ENCODE measurements at places on chromosomes 16 and 17.

DNA sequence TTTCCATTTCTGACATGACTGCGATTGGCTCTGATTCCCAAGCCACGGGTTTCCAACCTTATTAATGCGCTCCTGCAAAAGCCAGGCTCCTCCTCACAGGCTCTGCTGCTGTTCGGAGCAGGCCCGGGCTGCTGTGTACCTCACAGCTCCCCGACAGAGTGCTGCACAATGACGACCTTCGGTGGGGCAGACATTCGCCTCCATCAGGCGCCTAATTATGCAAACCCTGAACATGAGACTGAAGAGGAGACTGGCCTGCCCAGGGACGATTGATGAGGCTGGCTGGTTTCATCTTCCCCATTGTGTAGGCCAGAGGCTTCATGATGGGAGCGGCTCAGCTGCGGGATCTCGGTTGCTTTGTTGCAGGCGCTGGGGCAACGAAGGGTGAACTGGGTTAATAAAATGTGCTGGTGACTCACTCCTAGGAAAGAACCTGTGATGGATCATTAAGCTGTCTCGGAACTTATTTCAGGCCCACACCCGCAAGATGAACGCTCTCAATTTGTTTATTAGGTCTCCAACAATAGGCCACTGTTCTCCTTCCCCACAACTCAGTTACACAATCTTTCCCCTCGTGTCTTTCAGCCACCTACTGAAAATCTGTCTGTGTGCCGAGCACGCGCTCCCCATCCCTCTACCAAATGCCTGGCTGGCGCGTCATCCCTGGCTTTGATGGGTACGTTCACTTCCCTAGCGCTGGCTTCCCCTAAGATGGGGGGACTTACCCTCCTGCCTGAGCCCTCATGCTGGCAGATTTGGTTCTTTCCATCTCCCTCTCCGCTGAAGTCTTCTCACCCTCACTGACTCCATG is 27.2 kb upstream of the TOB1 start:
- no peak for DNase-seq

DNA sequence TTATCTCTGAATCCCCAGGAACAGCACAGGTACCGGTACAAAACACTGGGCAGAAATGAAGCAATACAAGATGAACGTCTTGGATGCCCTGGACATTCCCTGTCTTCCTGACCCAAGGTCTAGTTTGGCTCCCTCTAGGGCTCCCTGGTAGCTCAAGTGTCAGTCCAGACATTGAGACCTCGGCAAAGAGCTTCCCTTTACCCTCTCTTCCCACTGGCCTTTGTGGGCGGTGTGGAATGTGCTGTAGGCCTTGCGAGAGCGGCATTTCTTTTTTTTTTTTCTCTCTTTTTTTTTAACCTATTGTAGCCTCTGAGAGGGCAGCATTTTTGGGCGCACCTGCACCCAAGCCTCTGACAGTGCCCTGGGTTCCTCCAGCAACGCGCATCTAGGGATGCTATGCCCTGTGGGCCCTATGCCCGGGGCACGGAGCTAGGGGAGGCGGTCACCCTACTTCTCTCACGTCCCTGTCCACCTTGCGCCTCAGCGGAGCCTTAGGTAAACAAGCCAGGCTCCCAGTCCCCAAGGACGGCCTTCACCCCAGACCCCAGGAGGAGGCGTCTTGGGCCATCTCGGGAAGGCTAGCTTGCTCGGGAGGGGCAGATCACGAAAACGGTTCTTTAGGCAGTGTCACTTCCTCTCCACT is 1.2 kb upstream of the NFATC3 start:
- DNase-seq, result peak; percentile 51

DNA sequence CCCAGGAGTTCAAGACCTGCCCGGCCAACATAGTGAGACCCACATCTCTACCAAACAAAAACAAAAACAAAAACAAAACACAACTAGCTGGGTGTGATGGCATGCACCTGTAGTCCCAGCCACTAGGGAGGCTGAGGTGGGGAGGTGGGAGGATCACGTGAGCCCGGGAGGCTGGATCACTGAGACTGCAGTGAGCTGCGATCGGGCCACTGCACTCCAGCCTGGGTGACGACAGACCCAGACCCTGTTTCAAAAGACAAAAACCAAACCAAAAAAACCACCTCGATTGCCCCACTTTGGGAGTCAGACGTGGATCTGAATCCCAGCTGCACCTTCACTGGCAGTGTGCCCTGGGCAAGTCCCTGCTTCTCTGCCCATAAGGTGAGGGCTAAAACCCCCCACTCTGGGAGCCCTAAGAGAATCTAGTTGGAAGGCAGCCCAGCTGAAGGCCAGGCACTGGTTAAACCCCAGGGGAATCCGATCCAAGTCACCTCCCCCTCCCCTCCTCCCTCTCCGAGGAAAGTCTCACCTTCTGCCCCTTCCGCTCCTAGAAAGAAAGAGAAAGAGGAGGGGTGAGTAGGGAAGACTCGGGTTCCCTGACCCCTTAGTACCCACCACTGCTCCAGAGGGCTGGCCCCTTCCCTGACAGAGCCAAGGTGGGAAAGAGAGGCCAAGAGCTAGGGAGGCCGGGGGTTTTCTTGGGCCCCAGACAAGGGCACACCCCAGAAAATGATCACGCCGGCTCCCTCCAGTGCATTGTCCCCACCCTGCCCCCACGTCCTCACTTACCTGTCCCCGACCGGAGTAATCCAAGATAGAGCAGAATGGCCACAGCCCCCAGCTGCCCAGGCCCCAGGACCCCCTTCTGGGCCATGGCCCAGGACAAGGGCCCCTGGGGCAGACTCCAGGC is 647 bp downstream of the PRSS8 start:
- DNase-seq, result no peak

DNA sequence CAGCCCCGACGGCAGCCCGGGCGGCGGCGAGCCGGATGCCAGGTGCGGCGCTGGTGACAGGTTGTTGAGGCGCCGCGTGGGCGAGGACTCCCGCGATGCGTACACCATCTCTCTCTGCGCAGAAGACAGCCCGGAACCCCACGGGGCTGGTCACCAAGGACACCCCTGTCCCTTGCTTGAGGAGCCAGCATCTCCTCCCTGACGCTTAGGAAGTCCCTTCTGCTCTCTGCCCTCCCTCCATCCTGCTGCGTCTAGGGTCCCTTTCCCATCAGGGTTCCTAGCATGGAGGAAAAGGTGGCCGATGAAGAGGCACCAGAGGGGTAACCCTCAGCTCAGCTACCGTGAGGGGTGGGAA is 43.6 kb downstream of the SRCIN1 start:
- DNase-seq, result no peak

DNA sequence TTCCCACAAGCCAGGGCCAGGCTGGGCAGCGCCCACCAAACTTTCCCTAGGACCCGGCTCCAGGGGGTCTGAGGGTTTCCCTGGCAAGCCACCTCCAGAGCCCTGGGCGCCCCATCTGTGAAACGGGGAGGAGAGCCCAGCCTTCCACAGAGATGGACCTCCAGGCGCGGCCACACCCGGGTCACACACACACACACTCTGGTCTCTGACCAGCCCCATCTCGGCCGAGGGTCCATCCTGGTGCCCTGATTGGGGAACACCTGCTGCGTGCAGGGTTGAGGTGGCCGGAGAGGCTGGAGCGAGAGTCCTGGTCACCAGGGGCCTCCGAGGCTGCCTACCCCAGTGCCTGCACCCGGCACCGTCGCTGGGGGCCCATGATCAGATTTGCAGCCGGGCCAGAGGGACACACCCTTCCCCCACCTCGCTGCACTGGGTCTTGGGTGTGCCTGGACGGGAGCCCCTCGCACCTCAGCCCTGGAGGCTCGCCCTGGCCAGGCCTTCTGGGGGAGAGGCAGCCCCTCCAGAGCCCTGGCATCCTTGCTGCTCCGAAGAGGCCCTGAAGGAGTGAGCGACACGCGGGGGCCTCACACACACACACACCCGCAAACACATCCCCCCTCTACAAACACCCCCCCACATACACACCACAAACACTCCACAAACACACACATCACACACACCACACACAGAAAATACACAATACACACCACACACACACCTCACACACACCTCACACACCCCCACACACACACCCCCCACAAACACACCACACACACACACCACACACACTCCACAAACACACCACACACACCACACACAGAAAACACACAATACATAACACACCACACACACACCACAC is 29.7 kb downstream of the SLC25A10 start:
- DNase-seq, result no peak

DNA sequence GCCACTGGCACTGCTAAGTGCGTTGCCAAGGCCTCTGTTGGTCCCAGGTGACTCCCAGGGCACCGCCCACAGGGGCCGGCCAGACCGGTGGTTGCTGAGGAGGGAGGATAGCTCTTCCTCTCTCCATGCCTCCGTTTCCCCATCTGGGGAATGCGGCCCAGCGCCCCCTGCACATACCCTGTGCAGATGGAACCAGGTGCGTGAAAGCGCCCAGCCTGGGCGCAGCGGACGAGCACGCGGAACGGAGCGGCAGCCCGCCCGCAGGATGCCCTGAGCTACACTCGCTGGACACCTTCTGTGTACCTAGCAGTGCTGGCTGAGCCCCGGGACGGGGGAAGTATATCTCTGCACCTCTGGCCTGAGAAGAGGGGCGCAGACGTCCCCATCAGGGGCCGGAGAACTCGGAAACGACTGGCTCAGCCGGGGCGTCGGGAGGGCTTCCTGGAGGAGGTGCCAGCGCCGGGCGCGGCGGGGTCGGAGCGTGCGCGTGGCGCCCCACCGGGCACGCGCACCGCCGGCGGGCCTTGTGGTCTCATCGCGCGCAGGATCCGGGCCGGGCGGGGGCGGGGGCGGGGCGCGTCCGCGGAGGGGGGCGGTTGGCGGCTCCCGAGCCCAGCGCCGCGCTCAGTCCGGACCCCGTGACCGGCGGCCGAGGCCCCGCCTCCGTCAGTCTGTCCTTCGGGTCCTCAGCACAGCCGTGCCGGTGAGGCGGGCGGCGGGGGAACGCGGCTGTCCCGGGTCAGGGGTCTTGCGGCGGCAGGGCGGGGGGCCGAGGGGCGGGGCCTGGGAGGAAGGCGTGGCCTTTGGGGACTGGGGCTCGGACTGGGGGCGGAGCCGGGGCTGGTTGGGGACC is at the start of the genes CCDC78 and HAGHL:
Gene CCDC78, minus strand, starts transcription at position 6 of the 853 bp plus-strand sequence. CDS start 76 bp downstream, outside the sequence.
Gene HAGHL, plus strand, starts transcription at position 669 of the 853 bp plus-strand sequence. CDS start 404 bp downstream, outside the sequence.
- DNase-seq, result peak; percentile 91

GRCh38 chr16:3029491-3030221 is 5.8 kb downstream of the THOC6 start:
- DNase-seq, result no peak

GRCh38 chr16:31001507-31002249 is 8.8 kb downstream of the STX1B start:
- no peak for DNase-seq

DNA sequence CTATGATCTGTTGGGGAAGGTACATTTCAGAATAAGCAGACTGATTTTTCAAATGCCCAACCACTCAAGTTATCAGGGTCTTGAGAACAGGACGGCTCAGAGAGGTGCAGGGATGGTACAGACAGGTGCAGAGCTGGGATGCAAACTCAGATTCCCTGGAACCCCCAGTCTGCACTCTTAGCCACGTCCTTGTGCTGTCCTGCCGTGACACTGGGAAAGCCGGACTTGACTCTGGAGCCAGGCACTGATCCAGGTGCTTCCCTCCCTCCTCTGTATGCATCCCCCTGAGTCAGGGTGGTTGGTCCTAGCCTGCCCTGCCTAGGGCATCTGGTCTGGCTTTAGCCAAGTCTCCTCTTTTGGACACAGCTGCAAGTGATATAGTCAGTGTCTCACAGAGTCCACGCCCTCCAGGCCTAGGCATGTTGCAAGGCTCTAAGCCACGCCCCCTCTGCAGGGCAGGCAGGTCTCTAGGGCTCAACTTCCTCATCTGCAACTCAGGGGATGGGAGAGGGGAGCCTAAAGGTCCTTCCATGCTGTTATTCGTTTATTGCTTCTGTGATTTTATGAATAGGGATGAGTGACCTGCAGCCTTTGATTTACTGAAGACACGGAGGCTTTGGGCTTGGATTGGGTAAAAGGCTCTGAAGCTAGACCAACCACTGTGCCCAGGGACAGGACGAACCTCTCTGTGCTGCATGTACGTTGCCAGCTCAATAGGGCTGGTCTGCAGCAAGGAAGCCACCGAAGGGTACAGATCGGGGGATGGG is 97.3 kb downstream of the SDK2 start:
- no peak for DNase-seq

DNA sequence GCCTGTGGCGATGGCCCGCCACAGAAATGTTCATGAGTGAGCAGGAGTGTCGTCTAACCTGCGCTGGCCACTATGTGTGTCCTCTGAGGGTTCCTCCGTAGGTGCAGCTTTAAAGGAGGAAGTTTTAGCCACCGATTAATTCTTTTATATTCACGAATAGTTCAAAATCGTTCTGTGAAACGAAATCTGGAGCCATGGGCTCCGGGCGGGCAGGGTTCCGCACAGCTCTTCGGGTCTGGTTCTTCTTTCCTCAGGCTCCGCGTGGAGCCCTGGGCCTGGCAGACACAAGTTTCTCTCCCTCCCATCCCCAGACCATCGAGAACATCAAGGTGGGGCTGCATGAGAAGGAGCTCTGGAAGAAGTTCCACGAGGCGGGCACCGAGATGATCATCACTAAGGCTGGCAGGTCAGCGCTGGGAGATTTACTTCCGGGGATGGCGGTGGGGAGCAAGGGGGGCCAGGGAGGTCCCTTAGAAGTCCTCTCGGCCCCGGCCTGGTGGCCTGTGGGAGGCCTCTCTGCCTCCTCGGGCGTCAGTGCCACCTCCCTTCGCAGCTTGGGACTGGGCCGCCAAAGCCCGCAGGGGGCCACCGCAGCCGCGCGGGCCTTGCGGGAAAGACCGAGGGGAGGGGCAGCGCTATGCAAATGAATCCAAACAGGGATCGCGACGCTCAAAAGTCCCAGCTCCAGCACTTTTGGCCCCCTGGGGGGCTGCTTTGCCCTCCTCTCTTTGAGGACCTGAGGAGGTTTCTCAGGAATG is 5.2 kb downstream of the TBX4 start:
- DNase-seq, result no peak

GRCh38 chr17:12743046-12743445 is 46.3 kb upstream of the ARHGAP44 start:
- no peak for DNase-seq

DNA sequence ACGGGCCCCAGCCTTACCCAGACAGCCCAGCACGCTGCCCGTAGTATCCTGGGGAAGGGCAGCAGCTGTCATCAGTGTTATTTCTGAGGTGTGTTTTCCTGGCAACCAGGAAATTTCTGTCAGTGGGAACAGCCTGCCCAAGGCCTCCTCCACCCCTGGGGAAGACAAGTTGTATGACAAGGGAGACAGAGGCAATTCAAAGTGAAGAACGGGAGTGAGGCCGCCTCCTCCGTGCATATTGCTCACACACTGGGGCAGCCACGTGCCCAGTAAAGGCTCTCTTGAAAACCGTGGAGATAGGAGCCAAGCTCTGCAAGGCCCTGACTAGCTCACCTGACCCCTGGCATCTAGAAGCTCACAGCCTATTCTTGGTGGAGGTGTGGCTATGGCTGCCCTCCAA is 57.6 kb downstream of the RAI1 start:
- DNase-seq, result no peak
